ENCODE measurements at places on chromosomes 7 and 10.

GRCh38 chr7:89607792-89608191 lies 546.5 kb upstream of the STEAP1 start:
- DNase-seq, result peak; percentile 24

DNA sequence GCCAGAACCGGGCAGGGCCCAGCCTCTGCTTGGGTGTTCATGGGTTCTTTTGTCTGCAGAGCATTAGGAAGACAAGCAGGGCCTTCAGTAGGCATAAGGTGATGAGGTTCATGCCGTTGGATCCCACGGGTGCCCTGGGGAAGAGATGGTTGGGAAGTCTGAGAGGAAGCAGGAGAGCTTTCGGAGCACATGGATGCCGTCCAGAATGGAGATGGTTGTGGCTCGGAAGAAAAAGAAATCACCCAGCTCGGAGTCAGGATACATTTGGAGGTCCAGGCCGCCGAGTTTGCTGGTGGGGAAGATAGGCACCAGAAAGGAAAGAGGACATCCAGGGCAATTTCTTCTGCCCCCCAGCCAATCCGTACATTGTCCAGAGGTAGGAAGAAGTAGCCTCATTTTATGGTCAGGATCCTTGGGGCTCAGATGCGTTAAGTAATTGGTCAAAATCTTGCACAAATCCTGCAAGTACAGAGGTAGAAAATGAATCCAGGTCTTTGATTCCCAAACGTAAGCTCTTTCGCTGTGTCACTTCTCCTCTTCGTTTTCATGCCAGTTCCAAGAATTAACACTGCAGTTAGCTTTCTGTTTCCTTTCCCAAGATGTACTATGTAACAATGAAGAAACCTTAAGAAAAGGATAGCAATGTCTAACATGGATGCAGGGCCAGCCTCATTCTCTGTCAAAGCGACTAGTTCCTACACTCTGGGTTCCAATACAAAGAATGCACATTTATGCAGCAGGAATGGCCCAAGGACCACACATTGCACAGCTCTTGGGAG lies 147.8 kb upstream of the KLF6 start:
- no peak for DNase-seq

DNA sequence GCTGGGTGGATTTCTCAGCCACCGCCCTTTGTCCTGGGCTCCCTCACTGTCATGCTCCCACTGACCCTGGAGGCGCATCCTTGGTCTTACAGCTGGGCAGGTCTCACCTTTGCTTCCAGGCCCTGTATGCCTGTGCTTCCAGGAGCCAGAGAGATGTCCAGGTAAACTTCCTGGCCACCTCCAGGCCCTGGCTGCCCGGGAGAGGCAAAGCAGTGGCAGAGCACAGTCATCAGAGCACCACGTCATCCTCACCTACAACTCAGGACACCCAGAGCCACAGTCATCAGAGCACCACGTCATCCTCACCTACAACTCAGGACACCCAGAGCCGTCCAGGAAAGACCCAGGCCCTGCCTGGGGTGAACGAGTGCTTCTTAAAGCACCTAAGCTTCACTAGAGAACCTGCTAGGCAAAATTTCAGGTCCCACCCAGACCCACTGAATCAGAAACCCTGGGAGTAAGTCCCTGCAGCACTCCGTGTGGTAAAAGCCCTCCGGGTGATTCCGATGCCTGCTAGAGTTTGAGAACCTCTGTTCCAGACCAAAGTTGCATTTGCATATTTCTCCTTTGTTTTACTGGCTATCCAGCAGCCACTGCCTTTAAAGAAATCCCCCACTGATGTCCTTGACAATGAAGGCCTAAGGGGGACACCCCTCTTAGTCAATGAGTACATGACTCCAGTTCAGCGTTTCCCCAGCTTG lies 62.3 kb downstream of the DLG5 start:
- DNase-seq, result no peak

- no peak for DNase-seq
Measured at GRCh38 chr7:131616487-131617200, 60.2 kb upstream of the PODXL start.

DNA sequence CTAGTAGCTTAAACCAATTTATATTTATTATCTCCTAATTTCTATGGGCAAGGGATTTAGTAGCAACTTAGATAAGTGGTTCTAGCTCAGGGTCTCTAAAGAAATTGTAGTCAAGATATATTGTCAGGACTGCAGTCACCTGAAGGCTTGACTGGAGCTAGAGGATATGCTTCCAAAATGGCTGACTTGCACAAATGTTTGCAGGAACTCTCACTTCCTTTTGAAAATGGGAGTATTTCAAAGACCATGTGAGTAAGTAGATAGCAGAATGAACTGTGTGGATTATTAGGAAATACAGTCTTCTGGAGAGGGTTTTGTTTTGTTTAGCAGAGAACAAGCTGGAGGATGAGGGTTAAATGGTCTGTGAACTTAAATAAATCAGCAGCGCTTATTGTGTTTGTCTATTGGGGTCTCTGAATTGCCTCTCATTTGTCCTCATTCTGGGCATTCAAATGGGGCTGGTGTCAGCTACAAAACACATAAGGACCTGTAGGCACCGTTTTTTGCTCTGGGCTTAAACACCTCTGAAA lies 524.6 kb downstream of the LRMDA start:
- DNase-seq, result no peak

- DNase-seq, result no peak
Measured at GRCh38 chr10:89156161-89156835, 50.8 kb downstream of the CH25H start.

- DNase-seq, result peak; percentile 72
Measured at GRCh38 chr7:28510026-28510369, 97.7 kb downstream of the CREB5 start.

- DNase-seq, result no peak
Measured at GRCh38 chr7:65317372-65317771, 56.3 kb upstream of the ZNF92 start.

GRCh38 chr10:47261121-47261520 lies 38.9 kb upstream of the GDF10 start:
- no peak for DNase-seq

DNA sequence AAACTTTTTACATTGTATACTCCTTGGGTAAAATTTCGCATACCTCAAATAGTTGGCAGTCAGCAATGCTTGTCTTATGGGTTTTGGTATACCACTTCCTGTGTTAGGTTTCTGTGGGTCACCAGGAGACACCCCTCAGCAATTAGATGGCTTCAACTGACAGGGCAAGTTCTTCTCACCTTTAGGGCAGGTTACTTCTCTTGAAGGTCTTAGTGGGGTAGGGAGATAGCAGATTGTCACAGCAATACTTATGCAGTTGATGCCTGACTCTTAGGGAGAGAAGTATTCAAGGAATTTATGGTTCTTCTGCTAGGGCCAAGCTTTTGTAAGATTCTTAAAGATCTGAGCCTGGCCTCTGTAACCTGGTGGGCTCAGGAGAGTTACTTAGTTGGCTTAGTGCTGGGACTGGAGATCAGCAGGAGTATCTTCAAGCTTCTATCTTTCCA lies 42.9 kb downstream of the MKLN1 start:
- DNase-seq, result peak; percentile 27
